Activated CD4-positive, alpha-beta T cell treated with anti-CD3 and anti-CD28 coated beads, Interleukin-2, amount 50 U/mL, for 4 hours (primary cell): ENCODE measurements at places on chromosomes 5 and 9.

DNA sequence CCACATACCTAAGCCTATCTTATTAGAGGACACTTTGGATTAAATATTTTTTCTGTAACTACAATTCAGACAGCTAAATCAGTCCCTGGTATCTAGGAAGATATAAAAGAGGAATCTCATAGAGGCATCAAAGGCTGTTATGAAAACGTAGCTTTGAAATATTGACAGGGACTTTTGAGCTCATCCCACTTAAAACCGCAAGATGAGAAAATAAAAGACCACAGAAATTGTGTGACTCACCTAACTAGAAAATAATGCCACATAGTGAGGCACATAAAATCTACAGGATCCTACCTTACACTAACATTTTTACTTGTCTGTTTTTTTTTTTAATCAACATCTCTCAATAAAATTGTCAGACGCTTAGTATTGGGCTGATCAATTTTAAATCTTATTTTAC is 686.5 kb upstream of the COX7C start:
- DNase-seq = no peak

DNA sequence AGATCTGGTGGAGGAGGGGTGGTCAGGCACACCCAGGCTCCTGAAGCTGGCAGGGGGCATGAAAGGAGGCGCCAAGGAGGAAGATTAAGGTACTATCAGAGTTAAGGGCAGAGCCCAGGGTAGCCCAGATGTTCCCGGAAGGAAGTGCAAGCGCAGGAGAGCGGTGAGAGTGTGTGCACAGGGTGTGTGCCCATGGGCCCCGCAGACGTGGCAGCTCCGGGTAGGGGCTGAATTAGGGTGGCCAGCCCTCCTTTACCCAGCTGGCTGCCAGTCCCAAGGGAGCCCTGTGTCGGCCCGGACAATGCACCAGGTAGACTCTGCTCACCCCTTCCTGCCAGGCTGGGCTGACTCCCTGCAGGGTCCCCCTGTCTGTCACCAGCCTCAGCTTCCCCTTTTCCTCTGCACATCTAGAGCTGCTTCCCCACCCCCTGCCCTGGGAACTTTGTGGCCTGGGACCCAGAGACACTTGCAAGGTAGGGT is at the start of gene SMIM33:
Gene SMIM33, plus strand, starts transcription at position 184 of the 480 bp plus-strand sequence. Its CDS starts 118 bp downstream, at position 302.
- DNase-seq = no peak

DNA sequence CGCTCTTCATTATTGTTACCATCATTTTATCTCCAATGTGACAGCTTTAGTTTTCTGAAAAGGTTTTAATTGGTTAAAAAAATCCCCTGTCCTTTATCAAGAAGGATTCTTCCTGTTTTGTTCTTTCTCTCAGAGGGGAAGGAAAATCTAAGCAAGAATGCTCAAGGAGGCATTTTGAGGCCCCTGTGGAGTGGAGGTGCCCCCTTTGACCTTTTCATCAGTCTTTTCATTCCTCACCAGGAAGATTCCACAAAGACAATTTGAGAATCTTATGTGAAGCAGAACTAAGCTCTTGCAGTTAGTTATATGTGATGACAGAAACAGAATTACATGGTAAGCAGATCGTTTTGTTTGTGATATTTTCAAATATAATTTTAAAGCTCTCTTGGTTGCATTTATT is 489.6 kb downstream of the MAN2A1 start:
- no peak for DNase-seq

DNA sequence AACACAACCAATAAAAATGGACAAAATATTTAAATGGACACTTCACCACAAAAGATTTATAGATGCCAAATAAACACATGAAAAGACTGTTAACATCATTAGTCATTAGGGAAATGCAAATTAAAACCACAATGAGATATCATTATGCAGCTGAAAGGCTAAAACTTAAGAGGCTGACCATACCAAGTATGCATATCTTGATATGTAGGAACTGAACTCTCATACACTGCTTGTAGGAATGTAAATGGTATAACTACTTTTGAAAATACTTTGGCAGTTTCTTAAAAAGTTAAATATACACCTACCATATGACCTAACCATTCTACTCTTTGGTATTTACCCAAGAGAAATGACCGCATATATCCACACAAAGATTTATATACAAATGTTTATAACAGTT is 13.6 kb upstream of the ADAMTS12 start:
- DNase-seq = no peak

GRCh38 chr5:104599726-104600125 is 1037.1 kb upstream of the NUDT12 start:
- no peak for DNase-seq

DNA sequence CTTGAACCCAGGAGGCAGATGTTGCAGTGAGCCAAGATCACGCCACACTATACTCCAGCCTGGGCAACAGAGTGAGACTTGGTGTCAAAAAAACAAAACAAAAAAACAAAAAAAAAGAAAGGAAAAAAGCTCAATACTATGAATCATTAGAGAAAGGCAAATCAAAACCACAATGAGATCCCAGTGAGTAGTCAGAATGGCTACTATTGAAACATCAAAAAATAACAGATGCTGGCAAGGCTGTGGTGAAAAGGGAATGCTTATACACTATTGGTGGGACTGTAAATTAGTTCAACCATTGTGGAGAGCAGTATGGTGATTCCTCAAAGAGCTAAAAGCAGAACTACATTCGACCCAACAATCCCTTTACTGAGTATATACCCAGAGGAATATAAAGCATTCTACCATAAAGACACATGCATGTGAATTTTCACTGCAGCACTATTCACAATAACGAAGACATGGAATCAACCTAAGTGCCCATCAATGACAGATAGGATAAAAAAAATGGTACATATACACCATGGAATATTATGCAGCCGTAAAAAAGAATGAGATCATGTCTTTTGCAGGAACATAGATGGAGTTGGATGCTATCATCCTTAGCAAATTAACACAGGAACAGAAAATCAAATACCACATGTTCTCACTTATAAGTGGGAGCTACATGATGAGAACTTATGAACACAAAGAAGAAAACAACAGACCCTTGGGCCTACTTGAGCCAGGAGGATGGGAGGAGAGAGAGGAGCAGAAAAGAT is 81.9 kb upstream of the ARRDC3 start:
- DNase-seq = no peak

- DNase-seq = no peak
Measured at GRCh38 chr9:131263701-131264100, 12.6 kb downstream of the FAM78A start.

- DNase-seq = no peak
Measured at GRCh38 chr5:76831110-76831452, 12.3 kb downstream of the F2RL1 start.

DNA sequence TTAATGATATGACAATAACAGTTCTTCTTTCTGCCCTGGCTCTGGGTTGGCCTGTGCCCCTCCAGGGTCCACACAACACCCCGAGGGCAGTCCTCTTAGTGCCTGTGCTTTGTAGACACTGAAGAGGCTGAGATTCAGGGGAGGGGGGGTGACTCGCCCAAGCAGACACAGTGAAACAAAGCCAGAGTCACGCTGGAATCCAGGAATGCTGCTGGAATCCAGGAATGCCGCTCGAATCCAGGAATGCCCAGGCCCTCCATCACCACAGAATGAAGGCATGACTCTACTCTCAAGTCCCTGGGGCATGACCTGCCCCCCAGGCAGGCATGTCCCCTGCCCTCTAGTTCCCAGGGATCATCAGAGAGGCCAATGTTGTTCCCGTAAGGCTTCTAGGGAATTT is 73.1 kb downstream of the LRSAM1 start:
- DNase-seq = no peak

- DNase-seq = no peak
Measured at GRCh38 chr9:93072383-93072795, 13.9 kb downstream of the SUSD3 start.

DNA sequence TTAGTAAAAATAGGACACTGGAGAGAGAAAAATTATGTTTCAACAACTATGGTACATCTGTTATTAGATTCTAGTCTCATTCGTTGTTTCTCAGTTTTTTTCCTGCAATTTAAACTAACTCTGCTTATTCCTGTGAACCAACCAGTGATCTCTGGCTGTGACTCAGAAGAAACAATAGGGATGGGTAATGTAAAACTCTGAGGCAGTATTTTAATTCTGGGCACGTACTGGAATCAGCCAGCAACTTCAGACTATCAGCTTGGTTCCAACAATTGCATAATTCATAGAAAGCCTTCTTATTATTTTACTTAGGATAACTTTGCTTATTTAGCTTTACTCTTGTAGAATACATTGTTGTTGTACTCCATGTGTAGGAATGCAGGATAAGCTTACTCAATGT is 28.8 kb downstream of the MLLT3 start:
- no peak for DNase-seq

DNA sequence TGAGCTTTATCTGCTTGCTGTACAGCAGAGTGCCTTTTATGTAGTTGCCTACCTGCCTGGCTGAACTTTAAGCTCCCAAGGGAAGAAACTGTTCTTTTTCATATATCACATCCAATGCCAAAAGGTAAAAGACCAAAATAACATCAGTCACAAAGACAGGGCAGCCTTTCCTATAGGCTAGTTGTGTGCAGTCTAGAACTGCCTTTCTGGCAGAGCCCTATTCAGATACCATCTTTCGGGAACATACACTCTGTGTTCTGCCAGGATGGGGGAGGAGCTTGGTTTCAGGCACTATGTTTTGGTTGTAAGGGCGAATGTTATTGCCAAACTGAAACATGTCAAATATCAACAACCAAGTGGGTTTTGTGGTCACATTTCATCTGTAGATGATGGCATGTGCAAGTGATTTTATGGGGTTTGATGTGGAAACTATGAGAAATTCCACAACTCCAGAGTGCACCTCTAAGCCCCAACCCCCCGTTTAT is 314.5 kb downstream of the ADGRV1 start:
- DNase-seq = no peak

DNA sequence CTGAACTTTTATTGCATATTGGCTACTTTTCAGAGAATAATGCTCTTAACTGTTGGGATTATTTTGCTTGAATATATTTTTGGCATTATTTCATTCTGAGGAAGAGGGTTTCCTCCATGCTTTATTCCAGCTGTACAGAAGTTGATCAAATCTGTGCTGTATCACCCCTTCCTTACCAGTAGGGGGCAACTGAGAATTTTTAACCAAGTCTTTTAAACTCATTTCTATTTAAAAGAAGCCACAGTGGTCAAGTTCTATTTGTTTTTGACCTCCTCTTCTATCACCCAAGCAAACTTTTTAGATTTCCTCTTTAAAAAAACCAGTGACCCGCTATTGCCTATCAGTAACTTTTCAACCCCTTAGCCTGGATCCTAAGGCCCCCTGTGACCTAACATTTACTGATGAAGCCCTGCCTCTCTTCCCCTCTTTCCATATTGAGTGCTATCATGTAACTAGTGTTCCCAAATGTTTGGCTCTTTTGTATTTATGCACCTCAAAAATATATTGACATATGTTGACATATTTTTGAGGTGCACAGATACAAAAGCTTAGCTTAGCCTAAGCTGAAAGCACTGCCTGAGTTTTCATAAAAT is 80.6 kb downstream of the FBXO4 start:
- DNase-seq = no peak

DNA sequence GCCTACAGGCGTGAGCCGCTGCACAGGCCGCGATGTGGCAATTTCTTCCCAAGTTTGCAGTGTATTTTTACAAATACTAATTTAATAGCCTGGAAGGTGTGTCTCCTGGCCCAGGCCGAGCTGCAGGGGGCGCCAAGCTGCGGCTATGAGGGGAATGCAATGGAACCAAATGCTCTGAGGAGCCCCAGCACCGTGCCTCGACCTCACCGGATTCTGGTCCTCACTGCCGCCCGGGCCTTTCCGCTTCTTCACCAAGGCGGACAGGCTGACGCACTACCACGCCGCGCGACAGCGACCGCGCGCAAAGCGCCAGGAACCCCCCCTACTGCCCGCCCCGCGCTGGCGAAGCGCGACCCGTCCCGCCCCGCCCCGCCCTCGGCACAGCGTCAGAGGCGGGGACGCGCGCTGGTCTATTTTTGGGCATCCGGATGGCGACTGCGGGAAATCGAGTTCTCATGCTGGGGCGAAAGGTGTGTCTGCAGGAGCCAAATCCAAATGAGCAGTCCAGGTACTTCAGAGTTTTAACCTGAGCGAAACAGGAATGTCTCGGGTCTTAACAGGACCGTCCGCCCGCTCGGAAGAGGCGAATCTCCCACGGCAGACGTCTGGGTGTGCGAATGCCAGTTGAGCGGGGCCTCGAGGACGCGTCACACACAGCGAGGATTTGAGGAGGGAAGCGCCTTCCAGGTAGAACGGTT is 31.7 kb upstream of the PRXL2C start:
- DNase-seq = peak; percentile 68

- DNase-seq = no peak
Measured at GRCh38 chr5:101929628-101930027, 366.5 kb downstream of the SLCO4C1 start.

GRCh38 chr9:105191508-105192121 is 52.8 kb upstream of the SLC44A1 start:
- DNase-seq = no peak

GRCh38 chr9:110246214-110246613 is 10.1 kb downstream of the TXN start:
- no peak for DNase-seq

DNA sequence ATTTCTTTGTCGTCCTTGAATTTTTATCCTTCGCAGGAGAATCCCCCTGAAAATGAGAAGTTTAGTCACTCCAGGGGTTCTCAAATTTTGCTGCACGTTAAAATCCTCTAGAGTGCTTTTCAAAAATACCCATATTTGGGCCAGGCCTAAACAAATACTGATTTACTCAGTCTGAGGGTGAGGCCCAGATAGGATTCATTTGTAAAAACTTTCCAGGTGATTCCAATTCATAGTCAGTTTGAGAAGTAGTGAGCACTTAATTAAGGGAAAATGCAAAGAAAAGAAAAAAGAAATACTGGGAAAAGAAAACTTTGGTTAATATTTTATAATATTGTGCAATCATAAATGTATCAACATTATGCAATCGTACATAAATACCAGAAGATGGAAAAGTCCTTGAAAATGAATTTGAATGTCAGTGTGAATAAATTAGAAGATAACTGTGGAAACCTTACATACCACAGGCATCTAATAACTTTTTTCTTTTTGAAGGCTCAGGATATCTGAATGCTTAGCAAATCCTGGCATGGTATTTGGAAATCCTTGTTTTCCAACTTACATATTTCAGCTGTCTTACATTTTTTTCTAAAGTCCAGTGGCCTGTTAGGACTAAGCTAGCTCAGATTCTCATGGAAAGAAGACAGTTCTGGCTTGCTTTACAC is 116.5 kb upstream of the DAPK1 start:
- no peak for DNase-seq
